ENCODE measurements at places on chromosomes 5 and 9.

GRCh38 chr9:124481115-124481514, 26.1 kb downstream of the NR5A1 start:
- no peak for DNase-seq

DNA sequence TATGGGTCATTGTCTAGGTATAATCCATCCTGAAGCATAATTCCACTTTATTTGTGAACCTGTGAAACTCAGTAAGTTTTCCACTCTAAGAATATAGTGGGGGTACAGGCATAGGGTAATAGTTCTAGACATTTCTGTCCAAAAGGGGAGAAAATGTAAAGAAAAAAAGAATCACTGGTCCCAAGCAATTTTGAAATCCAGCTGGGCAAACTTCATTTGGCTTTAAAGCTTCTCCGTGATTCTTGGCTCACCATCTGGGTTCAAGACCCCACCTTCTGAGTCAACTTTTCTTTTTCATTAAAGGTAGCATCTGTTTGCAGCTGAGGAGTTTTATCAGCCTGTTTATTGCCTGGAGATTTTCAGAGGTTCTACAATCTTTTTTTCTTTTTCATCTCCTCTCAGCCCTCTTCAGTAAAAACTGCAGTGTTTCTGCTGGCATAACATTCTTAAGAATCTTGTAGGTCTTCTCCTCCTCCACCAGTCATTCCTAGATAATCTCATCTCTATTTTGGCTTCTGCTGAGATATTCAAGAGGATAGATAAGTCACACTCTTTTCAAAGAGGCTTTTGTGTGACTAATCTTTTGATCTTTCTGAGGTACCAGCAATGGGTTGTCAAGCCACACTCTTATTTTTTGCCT, 126.1 kb upstream of the PITX1 start:
- no peak for DNase-seq

DNA sequence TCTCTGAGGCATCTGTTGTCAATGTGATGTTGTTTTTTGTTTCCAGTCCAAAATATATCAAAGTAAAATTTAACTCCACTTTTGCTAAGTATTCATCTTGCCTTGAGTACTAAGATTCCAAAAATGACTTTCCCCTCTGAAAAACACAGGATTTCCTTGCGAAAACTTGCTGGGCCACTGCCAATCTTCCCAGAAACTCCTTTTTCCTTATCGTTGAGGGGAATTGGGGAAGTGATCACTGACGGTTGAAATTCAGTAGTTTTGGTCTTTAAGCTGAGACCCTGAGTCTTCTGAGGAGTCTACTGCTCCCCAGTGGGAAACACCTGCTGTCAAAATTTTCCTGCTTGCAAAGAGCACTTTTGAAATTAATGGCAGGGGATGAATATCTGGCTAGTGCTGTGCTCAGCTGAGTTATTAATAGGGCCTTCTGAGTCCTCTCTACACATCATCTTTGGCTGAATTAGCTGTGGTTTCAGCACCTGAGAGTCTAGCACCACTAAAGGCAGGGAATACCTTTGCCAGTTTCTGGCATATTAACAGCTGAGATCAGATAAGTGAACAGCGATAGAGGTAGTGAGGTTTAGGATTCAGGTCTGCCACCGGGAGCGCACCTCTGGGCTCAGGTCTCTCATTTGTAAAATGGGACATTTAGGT, 18.0 kb downstream of the TLR4 start:
- no peak for DNase-seq

DNA sequence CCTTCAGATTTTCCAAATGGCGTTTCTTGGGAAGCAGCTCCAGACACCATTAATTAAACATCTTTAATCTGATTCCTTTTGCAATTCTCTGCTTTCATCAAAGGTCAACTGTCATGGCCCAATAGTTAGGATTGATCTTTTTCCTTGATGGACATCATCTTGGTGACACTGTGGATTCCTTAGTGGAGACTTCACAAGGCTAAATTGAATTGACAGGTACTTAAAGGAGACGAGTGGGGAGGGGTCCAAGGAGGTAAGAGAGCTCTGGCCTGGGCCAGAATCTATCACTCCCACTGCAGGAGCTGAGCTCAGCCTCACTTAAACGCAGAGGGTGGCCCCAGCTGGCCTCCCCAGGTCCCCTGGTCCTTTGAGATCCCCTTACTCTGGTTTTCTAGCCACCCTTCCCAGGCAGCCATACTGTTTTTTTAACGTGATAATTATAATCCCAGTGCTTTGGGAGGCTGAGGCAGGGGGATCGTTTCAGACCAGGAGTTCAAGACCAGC, 9.9 kb upstream of the HMCN2 start:
- no peak for DNase-seq

GRCh38 chr9:24451346-24451745, 94.4 kb downstream of the IZUMO3 start:
- no peak for DNase-seq

GRCh38 chr5:139740138-139740991, 55.2 kb upstream of the PSD2 start:
- DNase-seq: no peak

DNA sequence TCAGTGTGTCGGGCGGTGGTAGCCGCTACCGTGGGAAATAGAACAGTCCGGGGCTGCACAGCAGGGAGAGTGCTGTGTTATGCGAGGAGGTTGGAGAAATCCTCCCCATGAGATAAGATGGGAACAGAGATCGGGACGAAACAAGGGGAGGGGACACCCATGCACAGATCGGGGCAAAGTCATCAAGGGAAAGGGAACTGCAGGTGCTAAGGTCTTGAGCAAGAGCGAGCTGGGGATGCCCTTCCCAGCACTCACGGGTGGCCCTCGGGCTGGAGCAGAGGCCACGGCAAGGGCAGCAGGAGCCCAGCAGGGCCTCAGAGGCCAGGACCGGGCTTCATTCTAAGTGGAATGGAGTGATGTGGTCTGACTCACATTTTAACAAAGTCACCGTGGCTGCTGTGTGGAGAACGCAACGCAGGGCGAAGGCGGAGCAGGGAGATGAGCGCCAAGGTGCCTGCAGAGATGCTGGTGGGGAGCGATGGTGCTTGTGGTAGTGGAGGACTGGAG, 7.7 kb downstream of the IL13 start:
- no peak for DNase-seq

GRCh38 chr5:147472664-147473475, 37.0 kb downstream of the DPYSL3 start:
- DNase-seq: no peak

- DNase-seq: no peak
These were observed 12.8 kb upstream of the DOLPP1 start for GRCh38 chr9:129068110-129068509.

GRCh38 chr9:29555502-29555901, 1982.2 kb upstream of the C9orf72 start:
- no peak for DNase-seq

GRCh38 chr5:133824661-133825254, 143.7 kb downstream of the C5orf15 start:
- DNase-seq: no peak

- DNase-seq: no peak
These were observed 112.4 kb downstream of the MEF2C start for GRCh38 chr5:88770276-88771257.

GRCh38 chr9:117679416-117679815, 24.8 kb upstream of the TLR4 start:
- DNase-seq: no peak

- no peak for DNase-seq
These were observed 247.9 kb upstream of the MEF2C start for GRCh38 chr5:89130851-89131250.
